ENCODE measurements at places on chromosomes 5 and 9.

- peak; percentile 29 for DNase-seq
Measured at GRCh38 chr5:154524859-154525258, 46.8 kb upstream of the HAND1 start.

- no peak for DNase-seq
Measured at GRCh38 chr9:134835448-134835847, 45.2 kb upstream of the FCN2 start.

- peak; percentile 82 for DNase-seq
Measured at GRCh38 chr9:122346478-122347347, 24.1 kb upstream of the PTGS1 start.

- no peak for DNase-seq
Measured at GRCh38 chr5:56615361-56616153, 199.8 kb upstream of the MAP3K1 start.

Measured in endodermal cell (in vitro differentiated cells).